Kidney (tissue), 22 donors: ENCODE measurements at places on chromosomes 2 and 18. TPM values are rescaled to one million over a fixed set of nuclear protein-coding genes. Genes with fewer than 3 reads are reported as not detected.

- no peaks in the 10 kb centered on the region for H3K36me3 ChIP-seq
- DNase-seq = peak; percentile 57
- H3K27ac ChIP-seq = peak overlapping the region; percentile 98
- peaks cover 9% of the 10 kb centered on the region for H3K4me1 ChIP-seq
- H3K4me3 ChIP-seq = peak overlapping the region; percentile 96
Observed at GRCh38 chr2:190318931-190319554, 583 bp downstream of the HIBCH start.

DNA sequence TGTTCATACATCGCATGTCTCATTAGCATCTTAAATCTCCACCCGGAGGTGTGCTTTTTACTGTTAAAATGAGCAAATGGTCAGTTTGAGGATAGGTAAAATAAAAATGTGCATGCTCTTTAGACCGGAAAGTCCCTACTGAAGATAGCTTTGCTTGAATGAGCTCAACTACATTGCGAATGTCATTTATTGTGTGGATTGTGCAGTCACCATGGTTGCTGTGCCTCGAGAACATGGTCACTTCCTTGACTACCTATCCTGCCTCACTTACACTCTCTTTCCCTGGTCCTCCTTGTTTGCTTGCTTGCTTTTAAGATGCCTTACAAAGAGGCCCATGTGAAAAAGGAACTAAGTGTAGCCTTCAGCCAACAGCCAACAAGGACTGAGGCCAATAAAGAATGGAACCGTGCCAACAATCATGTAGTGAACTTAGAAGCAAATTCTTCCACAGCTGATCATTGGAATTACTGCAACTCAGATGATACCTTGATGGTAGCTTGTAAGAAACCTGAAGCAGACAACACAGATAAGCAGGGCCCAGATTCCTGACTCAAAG lies 72.2 kb upstream of the BARD1 start:
- no peak for DNase-seq
- H3K4me3 ChIP-seq = no peak overlapping the region
- H3K4me1 ChIP-seq = no peaks in the 10 kb centered on the region

Gene KCNIP3
- total RNA-seq = 27.6 TPM

Gene ZEB2
- 136 TPM for total RNA-seq

Gene C1GALT1C1L
- 1.9 TPM for total RNA-seq

- H3K36me3 ChIP-seq = no peaks in the 10 kb centered on the region
- DNase-seq = no peak
- H3K27ac ChIP-seq = no peak overlapping the region
Observed at GRCh38 chr2:52084759-52085158, 1052.8 kb upstream of the NRXN1 start.

GRCh38 chr2:112942654-112943002 lies 31.7 kb downstream of the IL37 start:
- H3K27me3 ChIP-seq = no peaks in the 10 kb centered on the region
- H3K4me1 ChIP-seq = no peaks in the 10 kb centered on the region
- no peaks in the 10 kb centered on the region for H3K36me3 ChIP-seq
- H3K4me3 ChIP-seq = no peak overlapping the region

Gene TUBB8B
- not detected for total RNA-seq

Gene SERPINB3
- not detected for total RNA-seq

DNA sequence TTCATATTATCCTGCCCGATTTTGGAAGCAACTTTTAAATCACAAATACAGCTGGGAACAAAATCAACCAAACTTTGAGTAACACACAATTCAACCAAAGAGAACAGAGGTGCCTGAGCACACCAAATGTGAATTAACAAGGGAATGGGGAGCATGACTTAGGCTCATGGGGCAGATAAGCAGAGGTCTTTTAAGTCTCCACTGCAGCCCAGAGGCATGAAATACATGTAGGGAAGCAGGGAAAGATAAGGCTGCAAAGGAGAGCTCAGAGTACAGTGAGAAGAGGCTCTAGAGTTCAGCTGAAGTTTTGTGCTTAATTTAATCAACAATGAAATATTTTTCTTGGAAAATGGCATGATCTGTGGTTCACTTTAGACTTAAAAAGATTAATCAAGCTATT lies 49.0 kb downstream of the CYTIP start:
- DNase-seq = no peak
- no peak overlapping the region for H3K27ac ChIP-seq
- H3K4me3 ChIP-seq = no peak overlapping the region
- no peaks in the 10 kb centered on the region for H3K36me3 ChIP-seq
- H3K27me3 ChIP-seq = no peaks in the 10 kb centered on the region

DNA sequence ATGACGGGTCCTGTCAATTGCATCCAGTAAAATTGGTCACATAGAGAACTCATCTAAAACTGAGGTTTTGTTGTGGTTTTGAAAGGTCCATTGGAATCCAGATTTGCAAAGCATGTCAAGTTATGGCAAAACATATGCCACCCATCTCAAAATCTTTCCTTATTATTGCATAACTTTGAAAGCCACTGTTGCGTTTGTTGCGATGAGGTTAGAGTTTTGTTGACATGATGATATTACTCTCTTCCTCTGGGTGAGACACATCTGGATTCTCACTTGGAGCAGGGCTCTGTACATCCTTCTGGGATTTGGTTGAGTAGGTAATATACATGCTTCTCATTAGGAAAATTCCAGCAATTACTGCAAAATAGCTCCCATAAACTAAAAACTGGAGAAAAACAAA lies 20.6 kb downstream of the SCYGR5 start:
- no peak overlapping the region for H3K4me3 ChIP-seq
- no peaks in the 10 kb centered on the region for H3K4me1 ChIP-seq
- no peaks in the 10 kb centered on the region for H3K27me3 ChIP-seq
- no peaks in the 10 kb centered on the region for H3K36me3 ChIP-seq
- no peak overlapping the region for H3K27ac ChIP-seq

DNA sequence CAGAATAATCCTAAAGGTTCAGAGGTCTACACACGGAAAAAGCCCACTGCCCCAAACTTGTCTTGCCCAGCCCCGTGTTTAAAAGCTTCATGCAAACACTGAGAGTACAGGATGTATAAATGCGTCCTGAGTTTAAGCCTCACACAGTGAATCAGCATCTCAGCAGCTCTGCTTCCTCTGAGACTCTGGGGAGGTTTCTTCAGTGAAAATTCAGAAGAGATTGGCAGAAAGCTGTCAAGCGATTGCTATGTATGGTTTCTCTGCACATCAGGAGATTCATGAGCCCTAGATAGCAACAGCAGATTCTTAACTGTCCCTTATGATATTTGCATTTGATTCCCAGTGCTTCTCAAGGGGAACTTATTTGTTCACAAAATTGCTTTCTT lies 27.1 kb downstream of the CRACDL start:
- peaks cover 10% of the 10 kb centered on the region for H3K4me1 ChIP-seq
- no peak overlapping the region for H3K27ac ChIP-seq
- H3K36me3 ChIP-seq = no peaks in the 10 kb centered on the region
- no peaks in the 10 kb centered on the region for H3K27me3 ChIP-seq
- no peak overlapping the region for H3K4me3 ChIP-seq
- no peak for DNase-seq

- DNase-seq = peak; percentile 78
- H3K4me1 ChIP-seq = peaks cover 13% of the 10 kb centered on the region
- H3K4me3 ChIP-seq = peak within 1 kb of the TSS; percentile 26
Observed at GRCh38 chr18:46071653-46072375, at the start of gene PSTPIP2. Gene PSTPIP2, minus strand, starts transcription at chr18:46072260. Its CDS starts 72 bp downstream, at chr18:46072188.

Gene SP3
- total RNA-seq = 86.2 TPM

DNA sequence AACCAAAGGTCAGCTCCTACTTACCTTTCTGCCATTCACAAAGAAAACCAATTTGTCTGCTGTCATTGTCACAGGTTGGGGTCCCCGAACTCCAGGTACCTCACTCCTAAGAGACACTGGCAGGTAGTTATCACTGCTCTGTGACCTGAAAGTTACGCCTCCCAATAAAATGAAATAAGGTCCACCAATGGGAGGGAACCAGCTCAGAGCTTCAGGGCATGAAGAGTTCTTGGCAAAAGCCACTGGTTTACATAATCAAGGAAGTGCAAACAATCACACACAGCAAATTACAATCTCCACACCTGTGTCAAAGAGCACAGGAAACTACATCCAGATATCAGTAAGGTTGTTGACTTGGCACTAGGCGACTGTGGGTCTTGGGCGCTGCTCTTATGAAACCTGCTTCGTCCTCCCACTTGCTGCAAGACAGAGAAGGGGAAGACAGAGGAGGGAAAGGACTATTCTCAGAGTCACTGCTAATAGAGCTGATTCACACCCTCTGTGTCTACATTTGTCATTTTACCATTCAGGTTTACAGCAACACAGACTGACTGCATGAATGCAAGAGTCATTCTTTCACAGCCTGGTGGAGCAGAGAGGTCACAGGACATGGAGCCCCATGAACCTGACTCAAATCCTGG lies at the start of gene XDH:
TSS of gene XDH (minus strand) at position 142 of the 641 bp plus-strand sequence. CDS start at position 66, 76 bp downstream.
- no peak within 1 kb of the TSS for H3K4me3 ChIP-seq
- no peak for DNase-seq
- H3K27me3 ChIP-seq = no peaks in the 10 kb centered on the region
- no peak within 1 kb of the TSS for H3K27ac ChIP-seq

DNA sequence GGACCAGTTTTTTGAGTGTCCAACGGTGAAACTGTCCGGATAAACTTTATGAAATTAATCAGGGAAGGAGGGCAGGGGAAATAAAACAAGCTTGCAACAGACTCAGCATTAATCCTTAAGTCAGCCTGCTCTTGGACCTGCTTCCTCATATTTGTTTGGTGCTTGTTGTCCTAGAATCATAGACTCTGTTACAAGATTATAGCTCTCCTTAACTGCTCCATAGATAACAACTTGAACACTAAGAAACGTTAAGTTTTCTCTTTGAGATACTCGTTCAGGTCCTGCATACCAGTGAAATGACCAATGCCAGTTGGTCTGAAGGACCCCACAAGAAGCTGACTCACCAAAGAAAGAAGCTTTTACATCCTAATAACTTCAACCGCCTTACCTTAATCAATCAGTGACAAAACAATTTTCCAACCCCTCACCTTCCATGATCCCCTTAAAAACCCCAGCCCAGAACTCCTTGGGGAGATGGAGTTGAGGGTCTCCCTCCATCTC lies 493.2 kb downstream of the PID1 start:
- no peaks in the 10 kb centered on the region for H3K27me3 ChIP-seq
- no peak overlapping the region for H3K4me3 ChIP-seq
- no peak overlapping the region for H3K27ac ChIP-seq
- no peak for DNase-seq

DNA sequence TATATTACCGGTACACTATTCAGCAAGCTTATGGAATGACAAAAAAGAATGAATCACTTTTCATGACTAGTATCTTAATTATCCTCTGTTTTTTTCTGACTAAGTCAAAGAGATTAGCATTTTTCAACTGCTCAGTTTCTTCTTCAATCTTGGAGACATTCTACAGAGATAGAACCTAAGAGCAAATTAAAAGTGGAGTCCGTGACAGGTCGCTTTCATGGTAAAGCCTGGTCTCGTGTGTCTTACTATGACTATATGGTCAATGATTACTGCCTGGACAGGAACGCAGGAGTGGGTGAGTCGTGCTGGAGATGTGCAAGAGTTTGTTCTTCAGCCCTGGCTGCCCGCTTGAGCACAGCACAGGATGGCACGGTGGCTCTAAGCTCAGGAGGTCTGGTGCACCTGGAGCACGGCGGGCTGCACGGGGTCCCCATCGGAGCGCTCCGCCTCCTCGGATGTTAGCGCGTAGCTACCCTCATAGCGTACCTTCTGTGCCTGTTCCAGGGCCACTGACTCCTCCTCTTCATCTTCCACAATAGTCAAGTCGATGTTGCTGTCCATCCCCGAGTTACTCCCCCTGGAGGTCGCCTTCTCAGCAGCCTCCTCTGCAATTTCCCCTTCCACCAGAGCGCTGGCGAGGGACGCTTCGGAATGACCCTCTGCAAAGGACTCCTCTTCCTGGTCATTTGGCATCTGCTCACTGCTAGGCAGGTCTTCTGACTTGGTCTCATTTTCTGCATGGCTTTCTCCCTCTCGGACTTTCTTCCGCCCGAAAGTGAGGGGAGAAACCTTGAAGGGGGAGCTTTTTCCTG lies 11.1 kb downstream of the CAVIN2 start:
- H3K27me3 ChIP-seq = no peaks in the 10 kb centered on the region
- H3K4me3 ChIP-seq = no peak overlapping the region
- no peaks in the 10 kb centered on the region for H3K4me1 ChIP-seq
- no peak overlapping the region for H3K27ac ChIP-seq
- H3K36me3 ChIP-seq = no peaks in the 10 kb centered on the region

DNA sequence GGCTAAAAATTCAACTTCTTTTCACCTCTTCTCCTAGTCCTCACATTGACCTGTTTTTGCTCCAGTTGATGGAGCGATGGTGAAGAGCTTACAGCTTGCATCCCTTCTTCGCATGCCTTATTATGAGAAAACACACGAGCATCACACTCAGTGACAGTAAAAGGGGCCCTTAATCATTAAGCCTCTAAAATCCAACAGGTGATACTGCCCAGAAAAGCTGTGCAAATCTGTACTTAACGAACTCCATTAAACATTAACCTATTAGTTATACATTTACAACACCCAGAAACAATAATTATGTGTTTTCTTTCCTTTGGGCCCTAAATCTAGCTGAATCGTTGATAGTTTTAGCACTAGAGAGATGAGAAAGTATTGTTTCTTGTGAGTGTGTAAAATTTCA lies 54.8 kb downstream of the LAMA1 start:
- peak overlapping the region; percentile 59 for H3K27ac ChIP-seq
- no peaks in the 10 kb centered on the region for H3K27me3 ChIP-seq
- H3K4me1 ChIP-seq = peaks cover 3% of the 10 kb centered on the region

GRCh38 chr2:63553049-63553448 lies 35.2 kb downstream of the WDPCP start:
- H3K27me3 ChIP-seq = no peaks in the 10 kb centered on the region
- H3K4me1 ChIP-seq = no peaks in the 10 kb centered on the region
- H3K36me3 ChIP-seq = no peaks in the 10 kb centered on the region
- no peak for DNase-seq

DNA sequence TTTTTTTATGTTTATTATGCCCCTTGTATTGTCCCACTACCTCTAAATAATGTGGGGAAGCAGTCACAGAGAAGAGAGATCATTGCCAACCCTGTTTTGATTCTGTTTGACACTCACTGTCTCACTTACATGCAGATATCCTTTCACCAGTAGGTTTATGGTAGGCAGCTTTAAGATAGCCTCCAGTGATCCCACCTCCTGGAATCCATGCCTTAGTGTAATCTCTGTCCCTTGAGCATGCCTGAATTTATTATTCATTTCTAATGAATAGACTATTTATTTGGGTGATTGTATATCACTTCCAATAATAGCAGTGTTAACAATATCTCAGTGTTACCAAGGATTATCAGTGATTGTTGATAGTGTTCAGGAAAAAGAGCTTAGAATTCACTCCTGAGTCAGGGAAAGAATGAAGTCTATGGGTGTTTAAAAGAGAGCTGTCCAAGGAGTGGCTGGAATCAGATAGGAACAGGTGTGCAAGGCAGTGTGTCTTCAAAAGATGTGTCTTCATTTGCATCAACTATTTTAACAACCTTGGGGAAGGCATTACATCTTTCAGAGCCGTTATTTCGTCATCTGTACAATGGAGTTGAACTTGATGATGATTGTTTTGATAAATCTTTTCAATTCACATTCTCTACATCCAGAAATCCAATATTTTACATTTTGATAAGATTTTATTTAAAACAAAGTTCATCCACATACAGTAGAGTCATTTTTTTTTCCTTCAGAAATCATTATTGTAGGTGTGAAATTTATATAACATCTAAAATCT lies 31.9 kb downstream of the PKP4 start:
- H3K27ac ChIP-seq = no peak overlapping the region
- H3K36me3 ChIP-seq = no peaks in the 10 kb centered on the region
- no peak for DNase-seq
- no peaks in the 10 kb centered on the region for H3K27me3 ChIP-seq
- H3K4me3 ChIP-seq = no peak overlapping the region

GRCh38 chr18:75280427-75281280 lies 70.1 kb downstream of the TSHZ1 start:
- peaks cover 4% of the 10 kb centered on the region for H3K4me1 ChIP-seq
- H3K27ac ChIP-seq = no peak overlapping the region
- H3K27me3 ChIP-seq = no peaks in the 10 kb centered on the region
- DNase-seq = no peak
- no peak overlapping the region for H3K4me3 ChIP-seq
- H3K36me3 ChIP-seq = no peaks in the 10 kb centered on the region

Gene ASB18
- not detected for total RNA-seq

Gene OTOS
- 4.6 TPM for total RNA-seq

Gene CROCC2
- total RNA-seq = 0.13 TPM

Gene RND3
- total RNA-seq = 26.1 TPM
